ENCODE measurements at places on chromosomes 7 and 10. TPM values are rescaled to one million over a fixed set of nuclear protein-coding genes. Genes with fewer than 3 reads are reported as not detected.

GRCh38 chr7:155948423-155948822, 136.2 kb upstream of the SHH start:
- DNase-seq = no peak

Gene ELN
- polyA plus RNA-seq = 24.8 TPM

- no peak for DNase-seq
These were observed 30.4 kb downstream of the TMEM270 start for GRCh38 chr7:73891178-73891885.

- DNase-seq = no peak
These were observed 41.3 kb downstream of the CALD1 start for GRCh38 chr7:134820778-134821177.

- no peak for DNase-seq
These were observed 50.8 kb downstream of the NEBL start for GRCh38 chr10:20846263-20846662.

GRCh38 chr10:29239569-29240472, 49.0 kb upstream of the LYZL1 start:
- peak; percentile 12 for DNase-seq

GRCh38 chr7:7812112-7812511, 93.7 kb upstream of the RPA3 start:
- no peak for DNase-seq

DNA sequence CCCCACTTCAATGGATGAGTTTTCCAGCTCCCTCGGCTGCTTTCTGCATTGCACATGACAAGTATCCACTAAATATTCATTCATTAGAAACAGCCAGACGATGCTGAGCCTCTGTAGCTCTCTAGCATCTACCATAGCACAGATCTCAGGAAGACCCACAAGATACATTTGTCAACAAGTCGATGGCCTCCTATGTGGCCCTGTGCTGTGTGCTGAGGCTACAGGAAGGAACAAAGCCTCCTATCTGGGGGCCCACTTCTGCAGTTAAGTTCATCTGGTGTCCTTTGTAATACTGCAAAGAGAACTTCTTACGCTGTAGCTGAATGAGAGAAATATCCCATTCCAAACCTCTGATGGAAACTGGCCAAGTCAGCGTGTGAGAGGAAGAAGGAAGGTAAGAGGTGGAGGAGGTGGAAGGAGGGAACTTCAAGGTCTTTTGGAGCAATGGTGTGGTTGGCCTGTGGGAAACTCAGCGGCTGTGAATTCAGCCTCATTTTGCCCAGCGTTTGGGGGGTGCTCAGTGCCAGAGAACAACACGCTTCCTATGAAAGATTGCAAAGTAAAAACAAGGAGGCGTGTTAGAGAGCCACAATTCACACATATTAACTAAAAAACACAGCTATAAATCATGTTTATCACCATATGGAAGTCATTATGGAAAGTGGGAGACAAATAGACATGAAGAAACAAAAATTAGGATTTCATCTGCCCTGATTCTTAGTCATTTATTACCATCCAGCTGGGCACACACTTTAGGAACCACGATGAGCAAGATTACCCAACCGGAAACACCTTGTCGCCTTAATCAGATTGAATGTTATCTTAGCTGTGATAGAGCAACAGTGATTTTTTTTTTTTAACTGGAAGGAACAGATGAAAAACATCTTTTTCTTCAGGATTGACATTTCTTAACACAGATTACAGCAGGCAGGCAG, 62.2 kb upstream of the USP6NL start:
- no peak for DNase-seq

DNA sequence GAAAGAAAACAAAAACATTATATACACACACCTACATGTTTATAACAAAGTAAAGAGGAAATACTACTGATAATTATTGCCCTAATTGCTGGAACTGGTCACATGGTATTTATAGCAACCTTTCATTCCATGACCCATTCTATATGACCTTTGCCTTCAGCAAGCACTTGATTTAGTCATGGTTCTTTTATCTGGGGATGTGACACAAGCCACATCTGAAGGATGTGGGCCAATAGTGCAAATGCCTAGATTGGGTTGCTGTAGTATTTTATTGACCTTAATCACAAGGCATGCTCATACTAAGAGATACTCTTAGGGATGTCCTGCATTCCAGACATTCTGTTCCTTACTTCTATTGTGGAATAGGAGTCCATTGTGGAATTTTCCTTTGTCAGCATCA, 723.5 kb upstream of the POM121L12 start:
- DNase-seq = peak; percentile 92

DNA sequence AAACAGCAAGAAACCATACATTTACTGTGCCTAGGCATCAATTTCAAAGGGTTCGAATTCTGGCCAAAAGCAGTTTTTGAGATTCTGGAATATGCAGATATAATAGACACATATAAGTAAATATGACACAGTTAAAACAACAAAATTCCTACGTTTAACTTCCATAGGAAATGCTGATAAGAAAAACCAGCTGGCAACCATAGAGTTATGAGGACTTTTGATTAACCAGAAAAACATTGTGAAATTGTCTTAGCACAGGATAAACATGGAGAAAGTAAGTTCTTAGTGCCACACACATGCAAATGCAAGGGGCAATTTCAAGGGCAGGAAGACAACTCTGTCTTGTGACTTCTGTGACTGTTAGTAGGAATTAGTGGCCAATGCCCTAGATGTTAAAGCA, 702.1 kb downstream of the TNS3 start:
- DNase-seq = no peak

- DNase-seq = no peak
These were observed 6.9 kb downstream of the STN1 start for GRCh38 chr10:103911021-103911459.

Gene MKRN1
- 77.2 TPM for polyA plus RNA-seq

Gene FOXP2
- polyA plus RNA-seq = 4.3 TPM

Gene UTF1
- not detected for polyA plus RNA-seq

- DNase-seq = no peak
These were observed 181.1 kb upstream of the ASAH2 start for GRCh38 chr10:50432211-50433009.

- DNase-seq = no peak
These were observed 24.1 kb upstream of the ZC3HAV1L start for GRCh38 chr7:139059905-139060304.

DNA sequence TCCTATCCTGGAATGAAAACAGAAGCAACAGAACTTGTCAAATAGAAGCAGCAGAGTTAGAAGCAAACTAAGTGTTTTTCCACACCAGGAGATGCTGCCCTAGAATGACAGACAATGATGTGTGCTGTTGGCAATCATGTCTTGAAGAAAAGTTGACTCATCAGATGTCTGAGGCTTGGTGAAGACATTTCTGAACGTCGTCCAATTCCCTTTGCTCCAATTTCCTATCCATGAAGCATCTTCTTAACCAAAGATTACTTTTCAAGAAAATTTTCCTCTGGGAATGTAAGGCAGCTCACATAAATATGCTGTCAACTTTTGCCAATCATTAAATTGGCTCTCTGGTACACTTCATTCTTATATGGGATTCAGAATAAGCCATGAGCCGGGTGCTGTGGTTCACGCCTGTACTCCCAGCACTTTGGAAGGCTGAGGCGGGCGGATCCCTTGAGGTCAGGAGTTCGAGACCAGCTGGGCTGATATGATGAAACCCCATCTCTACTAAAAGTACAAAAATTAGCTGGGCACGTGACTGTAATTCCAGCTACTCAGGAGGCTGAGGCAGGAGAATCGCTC, 34.6 kb downstream of the MALSU1 start:
- DNase-seq = no peak

DNA sequence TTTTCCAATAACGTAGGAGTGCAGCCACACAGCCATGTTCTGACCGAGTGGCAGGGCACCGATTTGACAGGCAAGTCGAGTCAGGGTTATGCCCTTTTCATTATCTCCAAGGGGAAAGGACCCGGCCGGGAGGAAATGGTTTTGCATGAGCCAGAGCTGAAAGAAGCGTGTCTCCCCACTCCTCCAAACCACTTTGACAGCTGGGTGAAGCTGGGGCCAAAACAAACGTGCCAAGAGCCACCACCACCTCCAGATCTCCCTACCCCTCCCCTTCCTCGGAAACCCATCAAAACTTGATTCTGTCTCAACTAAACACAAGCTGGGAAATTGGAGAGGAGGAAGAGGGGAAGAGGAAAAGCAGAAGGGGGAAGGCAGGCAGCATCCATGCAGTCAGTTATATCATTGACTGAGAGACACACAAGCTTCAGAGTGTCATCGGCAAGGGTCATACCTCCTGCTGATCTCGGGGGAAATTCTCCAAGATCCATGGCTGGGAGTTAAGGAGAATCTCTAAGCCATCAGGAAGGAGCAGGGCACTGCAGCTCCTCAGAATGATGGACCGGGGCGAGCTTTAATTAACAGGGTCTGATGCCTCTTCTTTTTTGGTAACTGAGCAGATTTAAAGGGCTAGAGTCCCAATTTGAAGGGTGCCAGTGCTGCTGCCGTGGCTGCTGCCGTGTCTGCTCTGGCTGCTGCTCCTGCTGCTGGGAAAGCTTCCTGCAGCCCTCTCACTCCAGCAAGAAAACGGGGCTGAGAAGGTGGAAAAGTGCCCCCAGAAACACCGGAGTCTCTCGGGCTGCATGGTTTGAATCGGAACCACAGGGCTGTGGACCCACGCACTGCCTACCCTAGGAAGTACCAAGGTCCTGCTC, 34.7 kb upstream of the CALN1 start:
- DNase-seq = no peak

DNA sequence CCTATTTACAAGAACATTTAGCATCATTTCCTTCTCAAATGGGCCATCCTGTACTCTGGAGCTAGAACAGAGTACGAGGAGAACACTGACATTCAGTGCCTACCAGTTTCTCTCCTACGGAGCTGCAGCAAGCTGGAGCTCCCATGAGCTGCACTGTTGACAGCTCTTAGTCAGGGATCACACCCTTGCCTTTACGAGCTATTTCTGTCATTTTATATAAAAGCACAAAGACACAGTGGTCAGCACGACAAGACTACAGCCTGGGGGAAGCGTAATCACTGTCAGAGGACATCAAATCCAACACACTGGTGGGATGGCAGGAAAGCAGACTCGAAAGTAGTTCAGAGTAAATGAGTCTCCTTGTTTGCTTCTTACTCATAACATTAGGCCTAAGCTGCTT, 2.7 kb downstream of the CDCA7L start:
- DNase-seq = no peak

DNA sequence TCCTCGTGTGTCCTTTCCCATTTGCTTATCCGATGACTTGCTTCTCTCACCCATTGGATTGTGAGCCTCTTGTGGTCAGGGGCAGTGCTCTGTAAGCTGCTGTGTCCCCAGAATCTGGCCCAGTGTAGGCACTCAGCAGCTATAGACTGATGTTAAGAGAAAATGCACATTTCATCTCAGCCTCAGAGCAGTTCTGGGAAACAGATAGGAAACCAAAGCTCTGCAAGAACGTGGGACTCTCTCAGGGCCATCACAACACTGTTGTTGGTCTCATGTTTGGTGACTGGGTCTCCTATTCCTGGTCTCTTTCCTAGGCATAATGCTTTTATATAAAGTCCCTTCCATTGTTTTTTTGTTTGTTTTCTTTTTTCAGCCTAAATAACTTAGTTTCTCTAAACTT, 141.2 kb downstream of the ST7 start:
- DNase-seq = no peak

GRCh38 chr10:69345402-69345801, 67.1 kb downstream of the HK1 start:
- no peak for DNase-seq

Gene FANK1
- 1.5 TPM for polyA plus RNA-seq

Gene EBLN1
- not detected for polyA plus RNA-seq

DNA sequence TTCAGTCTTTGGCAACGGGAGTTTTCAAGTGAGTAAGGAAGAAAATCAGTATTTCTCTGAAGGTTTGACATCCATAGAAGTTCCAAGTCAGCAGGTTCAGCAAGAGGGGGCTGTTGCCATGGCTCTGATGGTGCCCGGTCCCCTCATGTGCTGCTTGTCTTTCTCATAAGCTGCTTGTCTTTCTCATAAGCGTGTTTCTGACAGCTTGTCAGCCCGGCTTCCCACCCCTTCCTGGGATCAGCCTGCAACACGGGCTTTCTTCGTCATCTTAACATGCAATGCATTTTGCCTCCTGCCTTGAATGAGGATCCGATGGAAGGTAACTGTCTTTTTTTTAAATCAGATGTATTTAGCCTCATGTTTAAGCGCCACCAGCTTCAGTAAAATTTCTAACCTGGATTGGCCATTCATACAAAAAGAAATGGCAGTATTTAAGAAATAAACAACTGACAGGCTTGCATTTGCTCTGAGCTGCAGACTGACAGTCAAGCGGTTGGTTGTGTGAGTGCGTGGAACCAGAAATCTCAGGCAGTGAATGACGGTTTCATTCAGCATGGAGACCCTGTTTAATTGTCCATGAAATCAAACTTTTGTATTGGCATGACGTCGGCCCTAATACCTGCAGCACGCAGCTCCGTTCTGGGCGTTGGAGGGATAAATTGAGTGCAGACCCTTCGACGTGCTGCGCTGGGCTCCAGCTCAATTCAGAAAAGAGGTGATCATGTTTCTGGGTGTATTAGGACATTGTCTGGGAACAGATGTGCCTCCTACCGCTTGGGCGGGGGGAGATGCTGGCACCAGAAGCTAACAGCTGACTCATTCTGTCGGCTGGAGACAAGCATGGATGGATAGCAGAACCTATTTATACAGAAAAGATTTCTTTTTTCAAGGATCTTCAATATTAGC, 454.7 kb upstream of the FOXK1 start:
- no peak for DNase-seq

Gene TMEM213
- 0.07 TPM for polyA plus RNA-seq

Gene DNAH11
- polyA plus RNA-seq = not detected

DNA sequence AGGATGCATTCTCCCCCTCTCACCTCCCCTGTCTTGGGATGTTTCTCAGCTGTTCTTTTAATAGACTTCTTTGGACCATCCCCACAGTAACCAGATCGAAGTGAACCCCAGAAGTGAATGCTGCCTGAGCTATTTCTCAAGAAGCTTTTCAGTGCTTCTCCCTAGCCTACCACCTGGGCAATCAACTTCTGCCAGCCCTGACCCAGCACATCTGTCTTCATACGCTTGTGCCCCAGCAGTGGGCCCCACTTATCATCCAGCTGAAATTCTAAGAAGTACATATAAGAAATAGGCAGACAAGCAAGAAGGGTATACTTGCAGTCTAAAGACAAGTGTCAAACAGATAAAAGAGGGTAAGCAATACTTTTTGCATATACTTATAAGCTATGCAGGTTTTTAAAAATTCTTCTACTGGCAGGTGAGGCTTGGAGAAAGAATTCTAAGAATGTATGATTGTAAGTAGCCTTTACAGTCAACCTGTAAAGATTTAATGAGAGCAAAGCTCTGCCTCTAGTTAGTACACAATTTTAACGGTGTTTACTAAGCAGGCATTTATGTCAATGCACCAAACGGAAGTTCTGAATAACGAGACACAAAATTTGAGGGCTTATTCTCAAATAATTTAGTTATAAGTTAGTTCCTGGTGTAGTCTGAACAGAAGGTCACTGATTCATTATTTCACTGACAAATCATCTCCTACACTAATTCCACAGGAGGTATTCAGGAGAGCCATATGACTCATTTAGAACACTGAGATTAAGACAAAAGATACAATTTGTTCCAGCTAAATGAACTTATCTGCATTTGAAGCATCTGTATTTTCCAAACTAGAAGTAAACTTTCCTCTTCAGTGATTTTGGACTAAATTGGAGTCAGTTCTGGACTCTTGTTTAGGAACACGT, 83.3 kb downstream of the RNLS start:
- DNase-seq = no peak

- no peak for DNase-seq
These were observed 127.0 kb downstream of the SORCS1 start for GRCh38 chr10:107037192-107038122.

GRCh38 chr10:9634466-9634865, 1383.2 kb upstream of the CELF2 start:
- no peak for DNase-seq

Gene LIPN
- not detected for polyA plus RNA-seq

- DNase-seq = no peak
These were observed 204.4 kb downstream of the DIP2C start for GRCh38 chr10:484925-485661.
